ENCODE measurements at places on chromosomes 6 and 20.
A peak's percentile ranks its signal among the peaks of the same experiment; 100 is the strongest.

- DNase-seq: no peak
Measured at GRCh38 chr6:165664559-165665383, 1.7 kb upstream of the PDE10A start.

- no peak for DNase-seq
Measured at GRCh38 chr6:16618962-16619361, 142.3 kb downstream of the ATXN1 start.

GRCh38 chr20:63118303-63119120 is 97.4 kb downstream of the YTHDF1 start:
- DNase-seq: no peak

DNA sequence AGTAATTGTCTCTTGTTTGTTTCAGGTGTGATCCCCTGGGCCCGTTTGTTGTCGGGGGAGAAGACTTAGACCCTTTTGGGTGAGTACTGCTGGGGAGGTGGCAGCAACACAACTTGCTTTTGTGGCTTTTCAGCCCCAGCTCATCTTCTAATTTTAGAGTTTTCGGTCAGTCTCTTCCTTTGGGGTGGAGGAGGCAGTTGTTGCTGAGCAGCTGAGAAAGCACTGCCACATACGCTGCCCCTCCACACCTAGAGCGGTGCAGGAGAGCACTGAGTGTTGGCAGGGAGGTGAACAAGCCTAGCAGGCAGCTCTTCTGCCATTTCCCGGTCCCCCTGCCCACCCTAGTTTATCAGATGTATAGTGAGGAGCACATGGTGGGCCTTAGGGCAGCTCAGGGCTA is 21.7 kb downstream of the TMEM74B start:
- DNase-seq: no peak

- no peak for DNase-seq
Measured at GRCh38 chr20:19540392-19540791, 217.7 kb upstream of the RIN2 start.

GRCh38 chr6:153790876-153791473 is 248.1 kb upstream of the OPRM1 start:
- no peak for DNase-seq

GRCh38 chr20:53337390-53338101 is 256.1 kb downstream of the ZNF217 start:
- no peak for DNase-seq

DNA sequence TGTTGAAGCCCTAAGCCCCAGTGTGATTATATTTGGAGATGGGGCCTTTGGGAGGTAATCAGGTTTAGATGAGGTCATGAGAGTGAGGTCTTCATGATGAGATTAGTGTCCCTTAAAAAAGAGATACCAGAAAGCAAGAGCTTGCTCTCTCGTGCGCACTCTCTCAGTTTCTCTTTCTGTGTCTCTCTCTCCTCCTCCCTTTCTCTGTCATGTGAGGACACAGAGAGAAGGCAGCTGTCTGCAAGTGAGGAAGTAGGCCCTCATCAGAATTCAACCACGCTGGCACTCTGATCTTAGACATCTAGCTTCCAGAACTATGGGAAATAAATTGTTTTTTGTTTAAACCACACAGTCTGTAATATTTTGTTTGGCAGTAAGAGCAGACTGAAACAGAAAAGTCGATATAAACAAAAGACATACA is 180.5 kb downstream of the IBTK start:
- DNase-seq: no peak

DNA sequence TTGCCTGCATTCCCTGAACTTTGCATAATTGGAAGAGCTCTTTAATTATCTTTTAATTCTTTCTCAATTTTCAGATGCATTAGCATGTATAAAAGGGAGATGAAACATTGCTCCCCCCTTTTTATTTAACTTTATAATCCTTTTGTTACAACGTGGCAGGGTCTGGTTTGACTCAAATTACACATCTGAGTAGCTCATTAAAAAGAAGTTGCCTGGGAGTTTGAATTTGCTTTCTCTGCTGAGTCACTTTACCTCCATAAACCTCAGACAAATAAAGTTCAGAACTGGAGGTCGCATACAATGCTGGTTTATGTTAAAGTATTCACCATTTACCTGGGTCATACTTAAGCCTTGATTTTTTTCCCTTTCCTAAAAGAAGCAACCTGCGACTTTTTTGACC is 495.2 kb downstream of the PREX1 start:
- no peak for DNase-seq

- peak; percentile 58 for DNase-seq
Measured at GRCh38 chr6:36840432-36841403, 1.5 kb upstream of the CPNE5 start.

DNA sequence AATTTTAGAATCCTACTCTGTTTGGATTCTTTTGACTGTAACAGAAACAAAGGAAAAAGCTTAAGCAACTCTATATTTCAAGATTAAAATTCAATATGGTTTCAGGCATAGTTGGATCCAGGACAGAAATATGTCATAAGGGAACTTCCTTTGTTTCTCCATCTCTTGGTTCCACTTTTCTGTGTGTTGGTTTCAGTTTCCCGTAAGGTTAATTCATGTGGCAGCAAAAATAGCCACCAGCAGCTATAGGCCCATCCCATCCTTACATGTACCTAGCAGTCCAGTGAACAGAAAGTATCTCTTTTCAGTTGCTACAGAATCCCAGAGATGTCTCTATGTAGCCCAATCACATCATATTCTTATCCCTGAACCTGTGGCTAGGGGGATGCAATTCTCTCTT is 8.8 kb upstream of the FAM8A1 start:
- DNase-seq: no peak

GRCh38 chr20:61986762-61987321 is 78.8 kb downstream of the TAF4 start:
- no peak for DNase-seq

DNA sequence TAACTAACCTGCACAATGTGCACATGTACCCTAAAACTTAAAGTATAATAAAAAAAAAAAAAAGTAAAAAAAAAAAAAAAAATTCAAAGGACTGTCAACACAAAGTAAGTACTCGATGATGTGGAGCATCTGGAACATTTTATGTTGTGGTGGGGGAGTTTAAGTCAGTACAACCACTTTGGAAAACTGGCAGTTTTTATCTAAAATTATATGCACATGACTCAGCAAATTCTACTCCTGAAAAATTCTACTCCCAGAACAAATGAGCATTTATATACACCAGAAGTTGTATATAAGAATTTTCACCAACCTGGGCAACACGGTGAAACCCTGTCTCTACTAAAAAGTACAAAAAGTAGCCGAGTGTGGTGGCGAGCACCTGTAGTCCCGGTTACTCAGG is 36.9 kb upstream of the CCDC28A start:
- no peak for DNase-seq

- no peak for DNase-seq
Measured at GRCh38 chr6:142478117-142478516, 176.3 kb downstream of the ADGRG6 start.

- no peak for DNase-seq
Measured at GRCh38 chr6:36373368-36374019, 14.0 kb downstream of the ETV7 start.

DNA sequence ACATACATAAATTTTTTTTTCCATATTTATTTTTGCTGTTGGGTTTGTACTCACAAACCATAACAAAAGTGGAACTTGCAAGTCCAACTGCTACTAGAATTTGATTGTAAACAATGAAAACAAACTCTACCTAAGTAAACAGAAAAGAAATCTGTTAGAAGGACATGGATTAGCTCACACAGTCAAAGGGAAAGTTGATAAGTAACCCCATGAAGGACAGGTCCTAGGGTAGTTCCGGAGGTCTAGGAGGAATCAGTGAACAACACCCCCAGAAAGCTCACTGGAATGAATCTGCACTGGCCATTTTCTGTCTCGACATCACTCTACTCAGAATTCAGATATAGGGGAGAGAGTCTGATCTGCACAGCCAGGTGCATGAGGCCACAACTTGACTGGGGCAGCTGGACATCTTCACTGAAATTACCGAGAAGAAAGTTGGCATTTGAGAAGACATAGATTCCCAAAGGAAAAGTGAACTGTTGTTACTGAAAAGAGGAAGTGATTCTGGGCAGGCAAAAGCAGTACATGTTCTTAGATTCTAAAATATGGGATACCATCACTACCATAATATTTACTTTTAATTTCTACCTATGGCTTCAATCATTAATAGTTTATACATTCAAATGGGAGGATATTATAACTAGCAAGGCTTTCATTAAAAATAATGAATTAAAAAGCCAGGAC is 76.4 kb downstream of the HMGN3 start:
- no peak for DNase-seq

- no peak for DNase-seq
Measured at GRCh38 chr6:57163956-57164355, 8.2 kb upstream of the BAG2 start.

- DNase-seq: no peak
Measured at GRCh38 chr20:17731233-17731632, 31.5 kb downstream of the BANF2 start.

DNA sequence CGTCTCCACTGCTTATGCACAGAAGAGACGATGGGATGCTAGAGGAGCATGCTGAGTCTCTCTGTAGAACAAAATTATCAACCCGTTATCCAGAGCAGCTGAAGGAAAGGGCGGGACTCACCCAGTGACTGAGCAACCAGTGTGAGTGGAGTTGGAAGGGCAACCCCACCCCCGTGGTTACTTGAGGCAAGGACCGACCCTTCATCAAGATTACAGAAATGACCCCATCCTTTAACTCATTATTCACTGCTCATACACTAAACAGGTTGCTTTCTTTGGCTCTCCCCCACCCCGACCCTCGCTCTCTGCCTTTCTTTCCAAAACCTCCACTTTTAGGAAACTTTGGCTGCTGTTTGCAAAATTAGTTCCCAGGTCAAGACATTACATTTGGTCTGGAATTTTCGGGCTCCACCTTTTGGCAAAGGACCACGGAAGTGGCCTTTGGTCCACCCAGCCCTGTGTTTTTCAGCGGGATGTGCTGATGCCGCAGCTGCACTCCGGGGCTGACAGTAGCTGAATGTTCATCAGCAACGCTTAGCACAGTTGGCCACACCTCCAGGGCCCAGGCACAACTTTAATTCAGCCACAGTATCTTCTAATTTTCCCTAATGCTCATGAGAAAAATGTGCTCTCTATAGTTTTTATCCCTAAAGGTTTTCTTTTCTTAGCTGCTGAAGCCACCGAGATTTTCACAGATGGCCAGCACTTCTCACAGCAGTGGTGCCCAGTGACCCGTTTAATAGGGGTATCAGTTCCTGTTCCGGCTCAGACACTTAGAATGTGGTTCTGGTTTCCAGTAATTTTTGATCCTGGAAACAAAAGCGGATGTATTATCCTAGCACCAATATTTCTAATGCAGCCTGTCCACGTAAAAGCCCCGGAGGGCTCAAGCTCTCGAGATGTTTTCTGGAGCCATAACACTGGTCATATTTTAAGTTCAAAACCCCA is 103.6 kb upstream of the NXT1 start:
- no peak for DNase-seq

DNA sequence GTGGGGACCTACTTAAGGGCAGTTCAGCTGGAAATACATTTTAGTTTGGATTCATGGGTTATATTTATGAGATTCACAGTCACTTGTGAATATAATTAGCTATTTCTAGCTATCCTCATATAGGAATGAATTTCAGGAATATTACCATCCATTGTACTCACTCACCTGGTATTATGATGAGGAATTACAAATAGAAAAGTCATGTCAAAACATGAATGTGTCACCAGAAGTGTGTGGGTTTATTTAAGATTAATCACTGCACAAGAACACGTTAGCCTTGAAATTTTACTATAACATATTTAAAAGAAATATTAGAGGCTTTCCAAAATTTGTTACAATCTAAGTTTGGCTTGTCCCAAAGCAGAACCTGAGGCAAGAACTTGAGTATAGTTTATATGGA is 510.5 kb downstream of the PHF3 start:
- no peak for DNase-seq

- DNase-seq: no peak
Measured at GRCh38 chr20:31707258-31707615, 15.4 kb downstream of the BCL2L1 start.

GRCh38 chr6:170178561-170179477 is 112.1 kb downstream of the DLL1 start:
- DNase-seq: peak; percentile 10

GRCh38 chr20:8616792-8617191 is 452.1 kb upstream of the PLCB4 start:
- DNase-seq: no peak

DNA sequence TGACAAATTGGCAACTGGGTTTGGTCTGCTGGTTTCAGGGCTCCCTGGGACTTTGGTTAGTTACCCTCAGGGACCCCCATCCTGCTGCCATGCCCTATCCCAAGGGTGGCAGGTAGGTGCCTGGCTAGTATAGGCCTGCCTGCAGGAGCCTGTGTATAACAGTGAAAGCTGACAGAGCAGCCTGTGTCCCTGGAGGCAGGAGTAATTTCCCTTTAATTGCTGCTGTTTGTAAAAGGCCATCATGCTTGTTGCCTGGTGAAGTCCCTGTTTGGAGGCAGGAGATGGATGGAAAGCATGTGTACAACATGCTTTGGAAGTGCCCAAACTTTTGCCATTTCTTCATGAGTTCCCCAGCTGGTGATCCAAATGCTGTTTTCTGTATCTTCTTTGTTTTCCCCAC is 30.1 kb downstream of the CMTR1 start:
- no peak for DNase-seq

DNA sequence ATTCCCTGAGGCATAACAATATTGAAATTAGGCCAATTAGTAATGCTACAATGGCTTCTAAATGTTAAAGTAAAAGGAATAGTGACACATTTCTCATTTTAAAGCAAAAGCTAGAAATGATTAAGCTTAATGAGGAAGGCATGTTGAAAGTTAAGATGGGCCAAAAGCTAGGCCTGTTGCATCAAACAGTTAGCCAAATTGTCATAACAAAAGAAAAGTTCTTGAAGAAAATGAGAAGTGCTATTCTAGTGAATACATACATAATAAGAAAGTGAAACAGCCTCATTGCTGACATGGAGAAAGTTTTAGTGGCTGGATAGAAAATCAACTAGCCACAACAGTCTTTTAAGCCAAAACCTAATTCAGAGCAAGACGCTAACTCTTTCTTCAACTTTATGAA is 12.9 kb downstream of the OR2A4 start:
- no peak for DNase-seq

- no peak for DNase-seq
Measured at GRCh38 chr20:63073738-63074065, 66.9 kb upstream of the BHLHE23 start.

DNA sequence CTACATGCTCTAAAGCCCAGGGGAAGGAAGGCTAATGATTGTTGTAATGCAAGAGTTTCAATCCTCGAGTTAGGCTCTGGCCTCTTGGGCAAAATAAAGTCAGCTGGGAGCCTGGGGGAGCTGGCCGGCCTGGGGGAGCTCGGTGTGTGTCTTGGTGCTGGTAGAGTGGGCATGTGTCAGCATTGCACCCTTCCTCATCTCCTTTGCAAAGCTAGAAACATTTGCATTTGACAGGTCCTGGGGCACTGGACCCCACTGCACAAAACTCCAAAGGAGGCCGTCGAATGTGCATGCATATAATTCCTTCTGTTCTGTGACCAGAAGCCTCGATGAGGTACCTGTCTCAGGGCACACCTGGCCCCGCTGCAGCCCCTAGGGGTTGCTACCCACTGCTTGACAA is 74.6 kb upstream of the SLC22A23 start:
- no peak for DNase-seq
